Left lung (tissue), 14 donors: ENCODE measurements at places on chromosomes 11 and 22. TPM values are rescaled to one million over a fixed set of nuclear protein-coding genes. Genes with fewer than 3 reads are reported as not detected.

- peaks cover 74% of the 10 kb centered on the region for H3K4me1 ChIP-seq
- peak overlapping the region; percentile 59 for H3K27ac ChIP-seq
- peaks cover 6% of the 10 kb centered on the region for H3K27me3 ChIP-seq
- no peaks in the 10 kb centered on the region for H3K36me3 ChIP-seq
- DNase-seq: no peak
- H3K4me3 ChIP-seq: peak overlapping the region; percentile 79
These were observed 1.3 kb downstream of the TP53I11 start for GRCh38 chr11:44949160-44950030.

GRCh38 chr11:18066626-18067025 lies 20.6 kb upstream of the TPH1 start:
- H3K27me3 ChIP-seq: no peaks in the 10 kb centered on the region
- H3K4me3 ChIP-seq: no peak overlapping the region
- H3K27ac ChIP-seq: no peak overlapping the region
- no peaks in the 10 kb centered on the region for H3K36me3 ChIP-seq
- H3K4me1 ChIP-seq: no peaks in the 10 kb centered on the region

DNA sequence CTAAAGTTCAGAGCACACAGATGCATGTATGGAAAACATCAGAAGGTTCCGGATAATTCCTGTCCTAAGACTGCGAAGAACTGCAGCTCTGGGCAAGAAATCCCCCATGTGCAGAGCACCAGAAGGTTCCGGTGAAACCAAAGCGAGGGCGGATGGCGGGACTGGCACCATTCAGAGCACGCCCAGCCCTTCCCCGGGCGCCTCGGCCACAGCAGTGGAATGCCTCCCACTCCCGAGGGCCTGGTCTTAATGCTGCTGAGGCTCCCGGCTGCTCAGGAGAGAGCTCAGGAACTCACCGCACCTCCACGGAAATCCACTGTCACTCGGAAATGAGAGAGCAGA lies 43.1 kb downstream of the BRD1 start:
- no peak overlapping the region for H3K4me3 ChIP-seq
- H3K4me1 ChIP-seq: peaks cover 33% of the 10 kb centered on the region
- peak; percentile 37 for DNase-seq
- H3K36me3 ChIP-seq: peaks cover 70% of the 10 kb centered on the region

DNA sequence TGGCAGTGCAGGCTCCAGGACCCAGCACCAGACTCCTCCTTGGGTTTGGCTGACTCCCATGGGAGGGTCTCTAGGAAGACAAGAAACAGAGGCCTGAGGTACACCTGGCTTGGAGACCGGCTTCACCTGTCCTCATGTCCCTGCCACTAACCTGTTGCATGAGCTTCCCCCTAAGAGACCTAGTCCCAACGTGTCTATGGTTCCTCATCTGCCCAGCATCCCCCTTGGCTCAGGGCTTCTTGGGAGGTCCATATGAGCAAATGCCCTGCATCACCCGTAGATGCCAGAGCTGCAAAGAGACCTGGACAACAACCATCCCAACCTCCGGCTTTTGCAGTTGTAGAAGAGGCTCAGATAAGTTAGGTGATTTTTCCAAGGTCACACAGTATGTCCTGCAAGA lies 123.5 kb downstream of the BUD13 start:
- H3K4me1 ChIP-seq: no peaks in the 10 kb centered on the region
- no peak overlapping the region for H3K4me3 ChIP-seq
- H3K27me3 ChIP-seq: no peaks in the 10 kb centered on the region
- H3K36me3 ChIP-seq: no peaks in the 10 kb centered on the region
- H3K27ac ChIP-seq: no peak overlapping the region

GRCh38 chr11:46930089-46930488 lies 6.5 kb upstream of the CSTPP1 start:
- no peaks in the 10 kb centered on the region for H3K4me1 ChIP-seq
- DNase-seq: no peak
- no peak overlapping the region for H3K27ac ChIP-seq
- peaks cover 9% of the 10 kb centered on the region for H3K27me3 ChIP-seq

DNA sequence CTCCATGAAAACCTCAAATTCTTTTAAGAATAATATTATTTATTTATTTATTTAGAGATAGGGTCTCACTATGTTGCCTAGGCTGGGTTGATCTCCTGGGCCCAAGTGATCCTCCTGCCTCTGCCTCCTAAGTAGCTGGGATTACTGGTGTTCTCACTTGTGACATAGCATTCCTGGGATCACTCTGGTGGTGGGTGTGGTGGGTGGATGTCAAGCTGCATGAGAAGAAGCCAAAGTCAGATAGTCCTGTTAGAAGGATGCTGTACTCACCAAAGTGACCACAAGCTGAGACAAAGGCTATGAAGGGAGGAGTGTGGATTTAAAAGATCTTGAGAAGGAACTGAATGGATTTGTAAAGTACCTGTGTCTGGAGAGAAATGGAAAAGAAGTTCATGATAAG lies 87.9 kb upstream of the SPON1 start:
- DNase-seq: no peak
- H3K27ac ChIP-seq: no peak overlapping the region
- H3K4me3 ChIP-seq: no peak overlapping the region
- H3K36me3 ChIP-seq: no peaks in the 10 kb centered on the region

GRCh38 chr22:38204784-38205183 lies 3.0 kb downstream of the MAFF start:
- H3K27ac ChIP-seq: peak overlapping the region; percentile 81
- H3K4me3 ChIP-seq: no peak overlapping the region
- H3K4me1 ChIP-seq: peaks cover 57% of the 10 kb centered on the region
- H3K27me3 ChIP-seq: no peaks in the 10 kb centered on the region
- no peaks in the 10 kb centered on the region for H3K36me3 ChIP-seq
- DNase-seq: no peak

- H3K27me3 ChIP-seq: no peaks in the 10 kb centered on the region
- peak overlapping the region; percentile 65 for H3K27ac ChIP-seq
- DNase-seq: no peak
These were observed 1.6 kb downstream of the SPI1 start for GRCh38 chr11:47376525-47377371.

DNA sequence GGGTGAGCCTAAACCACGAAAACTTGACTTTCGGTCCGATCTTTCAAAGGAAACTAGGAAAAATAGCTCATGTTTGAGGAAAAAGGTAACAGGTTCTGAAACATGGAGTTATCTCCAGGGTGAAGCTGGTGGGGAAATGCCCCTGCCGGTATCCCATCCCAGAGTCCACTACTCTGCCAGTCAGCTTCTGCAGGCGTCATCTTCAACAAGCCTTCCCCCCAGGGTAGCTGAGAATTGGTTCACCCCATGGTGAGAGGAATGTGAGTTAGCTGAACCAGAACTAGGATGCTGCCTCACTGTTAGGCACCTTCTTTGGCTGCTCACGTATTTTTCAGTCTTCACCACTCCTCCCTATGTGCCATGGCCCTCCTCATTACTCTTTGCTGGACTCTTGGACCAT lies 1.1 kb downstream of the GVQW3 start:
- no peaks in the 10 kb centered on the region for H3K27me3 ChIP-seq
- peaks cover 41% of the 10 kb centered on the region for H3K4me1 ChIP-seq
- H3K27ac ChIP-seq: no peak overlapping the region
- H3K36me3 ChIP-seq: no peaks in the 10 kb centered on the region
- H3K4me3 ChIP-seq: no peak overlapping the region

GRCh38 chr11:121367001-121367843 lies 74.7 kb downstream of the SC5D start:
- no peaks in the 10 kb centered on the region for H3K27me3 ChIP-seq
- H3K4me3 ChIP-seq: no peak overlapping the region
- no peaks in the 10 kb centered on the region for H3K36me3 ChIP-seq
- no peak overlapping the region for H3K27ac ChIP-seq
- peaks cover 15% of the 10 kb centered on the region for H3K4me1 ChIP-seq
- DNase-seq: peak; percentile 71

- H3K36me3 ChIP-seq: no peaks in the 10 kb centered on the region
- H3K27ac ChIP-seq: no peak overlapping the region
- H3K4me3 ChIP-seq: no peak overlapping the region
- DNase-seq: no peak
These were observed 85.3 kb upstream of the OR9Q1 start for GRCh38 chr11:57938351-57938750.

GRCh38 chr11:27371489-27371888 lies 8.5 kb upstream of the CCDC34 start:
- H3K27me3 ChIP-seq: no peaks in the 10 kb centered on the region
- no peaks in the 10 kb centered on the region for H3K4me1 ChIP-seq
- H3K4me3 ChIP-seq: no peak overlapping the region
- DNase-seq: no peak
- no peak overlapping the region for H3K27ac ChIP-seq

- no peak overlapping the region for H3K27ac ChIP-seq
- no peaks in the 10 kb centered on the region for H3K27me3 ChIP-seq
- H3K4me1 ChIP-seq: no peaks in the 10 kb centered on the region
- H3K4me3 ChIP-seq: no peak overlapping the region
- DNase-seq: no peak
These were observed 16.3 kb upstream of the GNAZ start for GRCh38 chr22:23053912-23054530.

GRCh38 chr11:9739123-9739900 lies 75.4 kb downstream of the SWAP70 start:
- no peaks in the 10 kb centered on the region for H3K36me3 ChIP-seq
- no peak overlapping the region for H3K4me3 ChIP-seq
- H3K27ac ChIP-seq: peak overlapping the region; percentile 34

DNA sequence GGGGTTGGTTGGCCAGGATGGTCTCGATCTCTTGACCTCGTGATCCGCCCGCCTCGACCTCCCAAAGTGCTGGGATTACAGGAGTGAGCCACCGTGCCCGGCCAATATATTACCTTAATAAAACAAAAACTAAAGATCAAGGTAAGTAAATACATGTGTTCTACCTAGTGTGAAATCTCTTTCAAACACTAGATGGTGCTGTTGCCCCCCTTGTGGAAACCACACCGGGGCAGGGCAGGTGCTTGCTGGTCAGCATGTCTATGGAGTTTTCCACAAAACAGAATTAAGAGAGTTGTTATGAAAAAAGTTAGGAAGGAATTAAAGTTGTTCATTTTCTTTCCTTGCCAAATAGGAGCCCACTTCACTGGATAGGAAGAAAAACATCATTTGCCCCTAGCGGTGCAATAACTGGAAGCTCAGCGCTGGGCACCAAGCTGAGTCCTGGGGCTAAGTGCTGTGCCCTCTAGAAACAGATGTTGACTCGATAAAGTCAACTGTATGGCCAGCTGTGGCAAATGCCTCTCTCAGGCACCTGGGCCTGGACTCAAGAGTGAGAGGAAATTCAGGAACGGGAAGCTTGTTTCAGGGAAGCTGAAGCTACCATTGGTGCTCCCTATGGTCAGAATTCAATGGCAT lies 6.3 kb upstream of the KCNJ5 start:
- H3K36me3 ChIP-seq: no peaks in the 10 kb centered on the region
- no peaks in the 10 kb centered on the region for H3K4me1 ChIP-seq
- H3K27ac ChIP-seq: no peak overlapping the region
- peaks cover 5% of the 10 kb centered on the region for H3K27me3 ChIP-seq

GRCh38 chr11:86577644-86578636 lies 94.5 kb downstream of the ME3 start:
- no peaks in the 10 kb centered on the region for H3K27me3 ChIP-seq
- H3K36me3 ChIP-seq: no peaks in the 10 kb centered on the region
- DNase-seq: peak; percentile 28
- no peak overlapping the region for H3K4me3 ChIP-seq

- no peak overlapping the region for H3K27ac ChIP-seq
- no peak overlapping the region for H3K4me3 ChIP-seq
- no peaks in the 10 kb centered on the region for H3K36me3 ChIP-seq
- H3K27me3 ChIP-seq: peaks cover 16% of the 10 kb centered on the region
These were observed 100.6 kb downstream of the WNT7B start for GRCh38 chr22:45876136-45877035.

DNA sequence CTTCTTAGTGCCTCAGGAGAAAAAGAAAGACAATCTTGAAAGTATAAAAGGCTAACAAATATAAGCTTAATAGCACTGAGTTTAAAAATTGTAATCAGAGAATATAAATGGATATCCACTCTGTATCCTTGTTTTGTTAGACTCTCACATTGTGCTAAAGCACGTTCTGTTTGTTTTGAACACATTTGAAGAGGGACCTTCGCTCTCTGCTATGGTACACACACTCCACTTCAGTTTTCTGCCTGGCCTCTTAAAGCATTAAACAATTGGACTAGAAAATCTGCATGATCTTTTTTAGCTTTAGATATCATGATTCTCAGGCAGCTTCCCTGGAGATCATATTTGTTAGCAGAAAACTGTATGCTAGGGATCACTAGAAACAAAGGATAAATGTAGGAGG lies 40.3 kb upstream of the PGR start:
- H3K4me1 ChIP-seq: no peaks in the 10 kb centered on the region
- no peaks in the 10 kb centered on the region for H3K27me3 ChIP-seq
- H3K27ac ChIP-seq: no peak overlapping the region
- no peak overlapping the region for H3K4me3 ChIP-seq
- no peak for DNase-seq

- no peak for DNase-seq
- H3K27me3 ChIP-seq: no peaks in the 10 kb centered on the region
- no peak overlapping the region for H3K4me3 ChIP-seq
- no peaks in the 10 kb centered on the region for H3K36me3 ChIP-seq
These were observed 2.1 kb downstream of the DEAF1 start for GRCh38 chr11:692824-693414.

- no peaks in the 10 kb centered on the region for H3K4me1 ChIP-seq
- H3K36me3 ChIP-seq: peaks cover 79% of the 10 kb centered on the region
- H3K27me3 ChIP-seq: no peaks in the 10 kb centered on the region
- H3K4me3 ChIP-seq: no peak overlapping the region
These were observed 17.3 kb downstream of the RPL27A start for GRCh38 chr11:8699903-8700302.

DNA sequence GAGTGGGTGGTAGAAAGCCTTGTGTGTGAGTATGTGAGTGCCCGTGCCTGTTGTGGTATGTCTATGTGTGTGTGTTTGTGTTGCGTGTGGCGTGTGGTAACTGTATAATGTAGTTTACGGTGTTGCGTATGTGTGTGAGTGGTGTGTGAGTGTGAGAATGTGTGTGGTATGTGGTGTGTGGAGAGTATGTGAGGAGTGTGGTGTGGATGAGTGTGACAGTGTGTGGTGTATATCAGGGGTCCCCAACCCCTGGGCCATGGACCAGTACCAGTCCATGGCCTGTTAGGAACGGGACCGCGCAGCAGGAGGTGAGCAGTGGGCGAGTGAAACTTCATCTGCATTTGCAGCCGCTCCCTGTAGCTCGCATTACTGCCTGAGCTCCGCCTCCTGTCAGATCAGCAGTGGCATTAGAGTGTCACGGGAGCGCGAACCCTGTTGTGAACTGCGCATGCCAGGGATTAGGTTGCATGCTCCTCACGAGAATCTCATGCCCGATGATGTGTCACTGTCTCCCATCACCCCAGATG lies 5.7 kb downstream of the UPK3A start:
- peaks cover 3% of the 10 kb centered on the region for H3K4me1 ChIP-seq
- peaks cover 40% of the 10 kb centered on the region for H3K27me3 ChIP-seq
- H3K4me3 ChIP-seq: no peak overlapping the region
- H3K27ac ChIP-seq: no peak overlapping the region

Gene MS4A6E
- 4.0 TPM for total RNA-seq

Gene CARD10
- 13.6 TPM for total RNA-seq

Gene MS4A15
- total RNA-seq: 8.7 TPM

Gene RBM7
- 28.7 TPM for total RNA-seq

Gene FBLN1
- total RNA-seq: 447 TPM

Gene NAALADL1
- 10.4 TPM for total RNA-seq
